Posterior cingulate gyrus (tissue), 11 donors: ENCODE measurements at places on chromosomes 6 and 20.

DNA sequence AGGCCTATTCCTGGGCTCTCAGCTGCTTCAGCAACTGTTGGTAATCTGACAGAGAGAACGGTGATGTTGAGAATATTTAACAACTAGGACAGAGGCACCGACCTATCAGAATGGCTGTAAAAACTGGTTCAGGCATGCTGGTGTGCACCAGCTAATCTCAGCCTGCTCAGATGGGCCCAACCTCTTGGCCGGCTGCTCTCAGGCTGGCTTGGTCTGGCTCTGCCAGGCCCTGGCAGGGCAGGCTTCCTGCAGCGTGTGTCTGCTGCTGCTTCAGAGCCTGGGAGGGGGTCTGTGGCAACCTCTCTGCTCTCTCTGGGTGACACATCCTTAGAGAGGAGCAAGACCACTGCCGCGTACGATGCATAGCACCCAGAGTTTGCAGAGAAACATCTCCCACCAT lies 4.8 kb downstream of the SLC2A12 start:
- DNase-seq: no peak

GRCh38 chr6:33410711-33411631 lies at the start of gene PHF1:
Gene PHF1 (plus strand): TSS chr6:33411014. CDS start chr6:33412264, 1,250 bp downstream.
- DNase-seq: no peak

DNA sequence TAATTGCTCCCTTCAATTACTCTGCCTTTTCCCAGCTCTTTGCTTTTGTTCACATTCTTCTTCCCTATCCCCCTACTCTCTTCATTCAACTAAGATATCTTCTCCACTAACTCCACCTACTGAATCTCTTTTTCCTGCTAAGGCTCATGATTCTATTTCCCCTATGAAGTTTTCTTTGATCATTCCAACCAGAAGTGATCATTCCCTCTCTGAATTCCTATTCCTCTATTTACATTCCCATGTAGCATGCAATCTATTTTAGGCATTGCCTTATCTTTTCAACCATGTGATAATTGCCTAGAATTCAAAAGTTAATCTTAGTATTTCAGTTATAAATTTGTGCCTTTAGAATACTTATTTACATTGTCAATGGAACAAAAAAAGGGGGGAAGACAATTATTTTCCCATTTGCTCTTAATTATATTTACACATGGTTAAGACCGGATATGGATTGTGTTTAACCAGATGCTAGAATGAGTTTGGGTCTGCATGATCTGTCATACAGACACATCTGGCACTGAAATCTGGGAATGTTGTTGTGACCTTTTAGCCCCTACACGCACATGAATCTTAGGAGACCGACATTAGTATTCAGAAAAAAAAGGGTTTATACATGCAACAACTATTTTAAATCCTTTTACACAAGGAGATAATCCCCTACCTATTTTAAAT lies 20.8 kb downstream of the MOXD1 start:
- DNase-seq: no peak

DNA sequence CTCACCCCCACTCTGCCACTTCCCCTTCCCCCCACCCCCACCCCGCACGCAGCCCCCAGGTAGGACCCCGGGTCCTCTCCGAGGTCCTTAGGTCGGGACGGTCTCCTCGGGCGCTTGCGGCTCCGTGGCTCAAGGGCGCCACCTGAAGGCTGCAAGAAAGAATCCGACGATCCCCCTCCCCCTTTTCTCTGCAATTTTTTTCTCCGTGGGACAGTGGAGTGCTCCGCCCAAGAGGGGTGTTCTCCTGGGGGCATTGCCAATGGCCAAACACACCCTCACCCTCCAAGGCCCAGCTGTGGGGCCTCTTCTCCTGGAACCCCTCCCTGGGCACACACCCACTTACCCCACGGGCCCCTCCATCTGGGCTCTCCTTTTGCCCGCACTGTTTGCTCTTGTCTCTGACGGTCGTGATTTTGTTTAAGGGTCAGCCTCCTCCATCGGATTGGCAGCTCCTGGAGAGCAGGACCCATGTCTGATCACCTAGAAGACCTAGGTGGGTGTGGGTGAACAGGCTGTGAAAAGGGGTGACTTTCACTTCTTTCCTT lies 1.1 kb upstream of the TMEM74B start:
- DNase-seq: peak; percentile 35

DNA sequence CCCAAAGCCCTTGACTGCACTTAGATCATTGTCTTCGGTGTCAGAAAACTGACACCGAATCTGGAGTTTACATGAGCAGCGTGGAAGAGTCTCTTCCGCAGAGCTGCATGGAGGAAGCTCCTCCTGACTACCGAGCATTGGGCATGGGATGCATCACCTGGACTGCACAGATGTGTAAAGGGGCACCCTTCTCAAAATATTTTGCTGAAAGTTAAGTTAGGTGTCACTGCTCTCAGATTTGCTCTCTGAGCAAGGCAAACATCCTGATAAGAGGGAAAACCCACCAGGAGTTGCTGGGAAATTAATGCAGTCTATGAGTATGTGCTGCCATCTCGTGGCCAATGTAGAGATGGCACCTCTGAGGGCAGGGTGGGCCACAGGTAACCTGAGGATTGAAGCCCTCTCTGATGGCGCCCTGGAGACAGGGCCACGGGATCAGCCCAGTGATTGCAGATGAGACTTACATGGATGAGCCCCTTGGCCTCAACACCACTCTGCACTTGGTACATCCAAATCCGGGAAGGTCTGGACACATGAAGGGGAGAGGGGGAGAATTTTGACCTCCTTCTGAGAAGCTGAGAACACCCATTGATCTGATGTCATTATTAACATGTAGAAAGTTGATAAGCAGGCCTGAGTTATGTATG lies 129.9 kb downstream of the LPA start:
- peak; percentile 66 for DNase-seq

GRCh38 chr6:43951756-43952675 lies 175.2 kb downstream of the MRPL14 start:
- no peak for DNase-seq

GRCh38 chr6:35362200-35362599 lies 19.8 kb downstream of the PPARD start:
- DNase-seq: no peak
